ENCODE measurements at places on chromosomes 12 and 14.

DNA sequence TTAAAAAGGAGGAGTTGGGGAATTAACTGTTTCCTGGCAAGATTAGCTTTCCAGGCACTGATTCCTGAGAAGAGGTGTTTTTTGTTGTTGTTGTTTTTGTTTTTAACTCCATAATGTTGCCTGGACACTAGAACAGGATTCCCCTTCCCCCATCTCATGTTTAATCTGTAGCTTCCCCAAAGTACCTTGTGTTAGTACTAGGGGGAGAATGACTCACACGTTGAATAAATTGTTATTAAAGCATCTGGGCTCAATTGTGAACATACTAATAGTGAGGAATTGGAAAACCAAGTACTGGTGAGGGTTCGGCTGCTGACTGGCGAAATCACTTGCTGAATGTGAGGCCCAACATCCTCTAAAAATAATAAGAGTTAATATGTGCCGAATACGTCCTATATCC lies 1.3 kb upstream of the GNG2 start:
- DNase-seq, result no peak

GRCh38 chr12:48237162-48237561 lies 34.1 kb upstream of the OR10AD1 start:
- no peak for DNase-seq

DNA sequence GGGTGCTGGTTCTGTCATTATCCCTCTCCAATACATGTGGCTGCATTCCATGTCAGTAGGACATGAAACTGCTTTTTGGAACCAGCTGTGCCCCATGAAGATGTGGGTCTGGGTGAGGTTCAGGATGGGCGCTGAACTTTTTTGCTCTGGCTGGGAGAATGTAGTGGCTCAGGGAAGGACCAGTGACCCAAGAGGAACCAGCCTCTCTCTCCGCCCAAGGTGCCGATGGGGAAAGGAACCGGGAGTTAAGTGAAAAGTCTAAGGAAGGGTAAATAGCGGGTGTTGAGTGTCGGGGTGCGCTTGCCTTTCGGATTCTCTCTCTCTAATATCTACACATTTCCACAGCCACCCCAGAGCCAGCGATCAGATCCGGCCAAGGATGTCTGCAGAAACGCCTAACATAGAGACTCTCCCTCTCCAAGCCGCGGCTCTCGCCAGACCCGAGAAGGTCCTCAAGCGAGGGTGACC lies 7.8 kb downstream of the ARHGEF25 start:
- DNase-seq, result no peak

- DNase-seq, result no peak
Measured at GRCh38 chr12:111360325-111360930, 8.5 kb downstream of the PHETA1 start.

DNA sequence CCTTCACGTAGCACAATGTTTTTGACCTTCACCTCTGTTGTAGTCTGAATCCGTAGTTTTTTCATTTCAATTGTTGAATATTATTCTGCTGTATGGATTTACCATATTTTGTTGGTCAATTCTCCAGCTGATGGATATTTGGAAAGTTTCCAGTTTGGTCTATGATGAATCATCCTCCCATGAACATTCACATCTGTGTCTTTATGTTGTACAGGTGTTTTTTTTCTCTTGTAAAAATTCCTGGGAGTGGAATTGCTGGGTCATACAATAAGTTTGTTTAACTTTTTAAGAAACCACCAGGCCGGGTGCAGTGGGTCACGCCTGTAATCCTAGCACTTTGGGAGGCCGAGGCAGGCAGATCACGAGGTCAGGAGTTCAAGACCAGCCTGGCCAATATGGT lies 36.7 kb upstream of the GNG2 start:
- peak; percentile 50 for DNase-seq

DNA sequence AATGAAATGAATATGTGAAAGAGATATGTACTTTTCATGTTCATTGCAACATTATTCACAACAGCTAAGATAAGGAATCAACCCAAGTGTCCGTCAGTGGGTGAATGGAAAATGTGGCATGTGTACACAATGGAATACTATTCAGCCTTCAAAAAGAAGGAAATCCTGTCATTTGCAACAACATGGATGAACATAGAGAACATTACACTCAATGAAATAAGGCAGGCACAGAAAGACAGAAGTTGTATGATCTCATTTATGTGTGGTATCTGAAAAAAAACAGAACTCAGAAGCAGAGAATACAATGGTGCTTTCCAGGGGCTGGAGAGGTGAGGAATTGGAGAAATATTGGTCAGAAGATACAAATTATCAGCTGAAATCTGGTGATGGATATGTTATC lies 54.0 kb downstream of the TAOK3 start:
- DNase-seq, result no peak

- no peak for DNase-seq
Measured at GRCh38 chr14:92009604-92010003, 30.3 kb downstream of the TRIP11 start.

- DNase-seq, result no peak
Measured at GRCh38 chr12:82299319-82300025, 58.7 kb downstream of the CCDC59 start.

- no peak for DNase-seq
Measured at GRCh38 chr12:104026841-104027599, 23.0 kb downstream of the GLT8D2 start.

DNA sequence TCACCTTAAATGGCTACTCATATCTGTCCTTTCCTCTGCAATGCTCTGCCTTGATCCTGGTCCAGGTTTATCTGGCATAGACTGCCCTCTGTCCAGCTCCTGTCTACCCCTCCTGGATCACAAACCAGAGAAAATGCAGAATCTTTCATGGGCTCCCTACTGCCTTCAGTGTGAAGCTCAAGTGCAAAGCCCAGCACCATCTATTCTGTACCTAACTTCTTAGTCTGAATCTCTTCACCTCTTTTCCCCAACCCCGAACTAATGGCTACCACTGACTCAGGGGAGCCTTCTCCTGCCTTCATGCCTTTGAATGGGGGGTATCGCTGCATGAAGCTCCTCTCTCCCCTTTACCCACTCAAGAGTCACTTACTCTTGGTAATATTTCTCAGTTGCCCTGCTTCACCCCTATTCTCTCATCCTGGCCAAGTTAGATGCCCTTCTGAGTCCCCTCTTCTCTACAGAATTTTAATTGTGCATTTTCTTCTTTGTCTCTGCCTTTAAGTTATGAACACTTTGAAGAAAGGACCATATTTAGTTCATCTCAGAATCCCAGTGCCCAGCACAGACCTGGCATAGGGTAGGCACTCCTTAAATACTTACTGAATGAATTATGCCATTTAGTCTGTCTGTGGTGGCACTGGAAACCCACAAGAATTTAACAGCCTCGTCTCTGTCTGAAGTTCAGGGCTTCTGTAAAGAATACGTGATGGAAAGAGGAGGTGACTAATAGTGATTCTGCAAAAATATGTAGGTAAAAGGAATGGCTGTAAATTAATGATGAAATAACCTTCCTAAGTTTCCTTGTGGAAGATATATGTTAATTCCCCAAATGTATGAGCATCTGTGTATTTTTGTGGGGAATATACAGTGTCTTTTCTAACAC lies 191.3 kb upstream of the AMIGO2 start:
- peak; percentile 99 for DNase-seq

DNA sequence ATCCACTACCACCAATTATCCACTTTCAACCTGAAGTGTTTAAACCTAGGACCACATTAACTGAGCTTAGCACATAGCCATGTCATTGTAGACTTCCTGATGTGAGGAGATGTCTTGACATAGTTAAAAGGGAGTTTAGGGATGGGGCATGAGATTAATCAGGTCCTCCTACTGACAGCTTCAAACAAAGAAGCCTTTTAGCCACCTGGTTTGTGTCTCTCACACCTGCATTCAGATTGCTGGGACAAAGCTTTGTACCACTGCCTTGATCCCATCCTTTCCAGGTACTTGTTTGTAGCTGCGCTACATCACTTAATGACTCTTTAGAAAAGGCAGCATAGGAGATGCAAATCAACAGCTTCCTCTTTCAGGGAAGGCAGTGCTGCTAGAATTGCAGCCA lies 340.7 kb upstream of the DDHD1 start:
- DNase-seq, result no peak

DNA sequence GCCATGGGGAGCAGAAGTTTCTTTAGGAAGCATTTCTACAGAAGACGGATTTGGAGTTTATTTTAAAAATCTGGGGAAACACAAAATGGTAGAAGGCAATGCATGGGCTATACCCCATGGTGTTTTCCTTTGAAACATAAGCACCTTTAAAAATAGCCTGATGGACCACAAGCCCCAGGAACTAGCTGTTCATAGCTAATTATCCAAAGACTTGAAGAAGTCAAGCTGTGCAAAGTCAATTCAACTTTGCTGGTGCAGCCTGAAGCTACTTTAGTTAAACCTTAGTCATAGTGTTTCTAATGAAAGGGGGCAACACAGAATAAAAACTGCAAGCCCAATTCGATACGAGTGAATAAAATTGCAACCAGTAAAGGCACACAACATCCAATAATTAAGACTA lies 732.5 kb downstream of the GALC start:
- DNase-seq, result no peak

GRCh38 chr12:78494911-78495310 lies 369.7 kb upstream of the SYT1 start:
- DNase-seq, result no peak

- DNase-seq, result peak; percentile 32
Measured at GRCh38 chr14:57390806-57391516, 575 bp downstream of the NAA30 start.

GRCh38 chr14:71583194-71583593 lies 349.0 kb upstream of the RGS6 start:
- no peak for DNase-seq

DNA sequence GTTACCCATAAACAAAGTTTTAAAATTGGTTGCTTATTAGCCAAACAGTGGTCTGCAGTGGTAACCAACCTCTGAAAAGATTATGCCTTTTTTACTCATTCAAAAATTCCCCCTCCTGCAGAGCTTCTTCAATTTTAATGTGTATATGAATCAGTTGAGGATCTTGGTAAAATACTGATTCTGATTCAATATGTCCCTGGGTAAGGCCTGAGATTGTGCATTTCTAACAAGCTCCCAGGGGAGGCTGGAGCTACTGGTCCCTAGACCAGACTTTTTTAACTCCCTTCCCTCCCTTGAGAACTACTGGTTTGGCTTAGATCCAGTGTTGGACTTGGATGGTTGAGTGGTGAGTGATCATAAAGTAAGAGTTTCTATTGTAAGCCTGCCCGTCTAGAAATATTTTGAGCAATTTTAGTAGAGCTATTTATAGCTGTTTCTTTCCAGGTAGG lies 90.2 kb downstream of the FUT8 start:
- DNase-seq, result peak; percentile 12

DNA sequence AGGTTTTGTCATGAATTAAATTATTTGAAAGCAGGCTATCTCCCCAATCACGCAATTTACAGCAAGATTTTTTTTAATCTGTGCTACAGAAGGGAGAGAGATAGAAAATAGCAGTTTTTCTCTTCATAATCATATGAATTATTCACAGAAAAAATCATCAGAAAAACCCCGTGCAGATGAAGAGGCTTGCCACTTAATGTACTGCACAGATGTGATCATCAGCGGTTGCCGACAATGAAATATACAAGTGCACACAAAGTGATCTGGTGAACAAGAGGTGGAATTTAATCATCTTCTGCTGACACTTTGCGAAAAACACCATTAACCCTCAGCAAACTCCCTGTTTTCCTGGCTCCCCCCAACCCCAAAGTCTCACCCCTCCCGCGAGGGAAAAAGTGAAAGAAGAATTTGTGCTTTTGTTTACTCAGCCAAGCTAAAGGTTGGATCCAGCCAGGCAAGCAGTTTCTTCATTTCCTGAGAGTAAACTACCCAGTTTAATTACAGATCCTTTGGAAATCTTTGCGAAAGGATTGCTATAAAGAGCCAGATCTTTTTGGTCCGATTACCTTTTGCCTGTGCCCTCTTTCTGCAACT lies 3.1 kb upstream of the LMO3 start:
- DNase-seq, result no peak

GRCh38 chr14:101217616-101218371 lies 314.3 kb upstream of the RTL1 start:
- no peak for DNase-seq

DNA sequence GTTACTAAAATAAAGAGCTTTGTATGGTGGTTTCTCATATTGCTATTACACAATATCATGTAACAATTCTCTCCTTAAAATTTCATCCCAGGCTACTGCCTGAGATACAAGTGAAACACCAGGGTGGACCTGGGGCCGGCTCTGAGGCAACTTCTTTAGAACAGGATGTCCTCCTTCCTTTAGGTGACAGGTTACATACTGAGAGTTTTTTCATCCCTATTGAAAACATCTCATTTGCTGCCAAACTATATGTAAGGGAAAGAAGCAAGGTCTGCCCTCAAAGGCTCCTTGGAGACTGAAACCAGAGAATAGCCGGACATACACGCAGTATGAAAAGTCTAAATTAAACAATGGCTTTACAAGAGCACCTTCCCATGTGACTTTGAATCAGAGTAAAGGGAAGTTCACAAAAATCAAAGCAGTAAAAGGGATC lies 139.9 kb downstream of the DUSP6 start:
- DNase-seq, result peak; percentile 18

- no peak for DNase-seq
Measured at GRCh38 chr14:65838565-65838964, 426.0 kb downstream of the FUT8 start.

DNA sequence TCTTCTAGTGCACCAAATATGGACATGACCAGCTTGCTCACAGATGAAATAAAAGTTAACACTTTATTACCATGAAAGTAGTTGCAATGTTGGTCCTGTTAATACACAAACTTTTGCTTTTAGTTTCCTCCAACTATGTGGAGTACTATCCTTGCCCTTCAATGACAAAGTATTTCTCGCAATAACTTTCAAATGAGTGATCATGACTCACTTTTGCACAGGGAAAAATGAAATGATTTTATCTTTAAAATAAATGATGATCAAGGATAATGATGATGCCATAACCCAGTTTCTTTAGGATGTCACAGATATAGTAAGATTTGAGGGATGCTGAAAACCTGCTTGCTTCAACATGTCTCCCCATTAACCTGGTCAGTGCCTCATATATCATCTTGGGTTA lies 254.0 kb upstream of the KITLG start:
- no peak for DNase-seq

GRCh38 chr12:96171905-96172304 lies 22.3 kb upstream of the ELK3 start:
- peak; percentile 23 for DNase-seq

- peak; percentile 90 for DNase-seq
Measured at GRCh38 chr14:22432348-22432976, 156.6 kb downstream of the DAD1 start.

DNA sequence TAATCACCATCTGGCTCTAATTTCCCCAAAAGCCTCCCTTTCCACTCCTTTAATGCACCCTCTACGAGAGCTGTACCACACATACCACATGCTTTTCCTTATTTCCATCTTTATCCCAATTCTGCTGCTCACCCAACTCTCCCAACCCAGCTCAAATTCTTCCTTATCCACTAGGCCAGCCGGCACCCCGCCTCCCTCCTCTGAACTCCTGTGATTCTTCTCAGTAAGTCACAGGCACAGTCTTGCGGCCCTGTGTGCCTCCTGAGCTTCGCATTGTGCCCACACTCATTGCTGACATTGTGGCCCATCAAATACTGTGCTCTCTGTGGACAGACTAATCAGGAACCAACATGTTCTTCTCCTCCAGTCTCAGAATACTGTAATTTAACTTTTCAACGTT lies 45.4 kb downstream of the APPL2 start:
- no peak for DNase-seq

Data from LoVo (cell line).